NCI-H1694 treated with DMSO at 0.1 percent for 48 hours (cell line): ENCODE measurements at places on chromosomes 11 and 22.
A peak's percentile ranks its signal among the peaks of the same experiment; 100 is the strongest.

GRCh38 chr11:72908032-72908676 lies 93.9 kb downstream of the ATG16L2 start:
- no peak for DNase-seq

DNA sequence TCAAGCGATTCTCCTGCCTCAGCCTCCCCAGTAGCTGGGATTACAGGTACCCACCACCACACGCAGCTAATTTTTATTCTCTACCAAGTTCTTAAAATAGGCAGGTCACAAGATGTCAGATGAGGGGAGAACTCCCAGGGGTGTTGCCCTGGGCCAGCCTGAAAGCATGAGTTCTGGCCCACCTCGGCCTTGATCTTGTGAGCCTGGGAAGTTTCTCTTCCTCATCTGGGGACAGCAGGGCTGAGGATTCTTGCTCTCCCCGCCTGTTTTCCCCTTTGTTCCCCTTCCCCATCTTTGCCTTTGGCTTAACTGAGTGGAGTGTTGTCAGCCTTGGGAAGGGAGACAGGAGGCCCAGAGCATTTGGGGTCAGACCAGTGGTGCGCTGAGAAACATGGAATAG lies 3.5 kb downstream of the PDXP start:
- no peak for DNase-seq

GRCh38 chr11:68454767-68455166 lies 5.8 kb upstream of the PPP6R3 start:
- no peak for DNase-seq

GRCh38 chr11:76495019-76495418 lies 50.2 kb downstream of the EMSY start:
- DNase-seq, result no peak

GRCh38 chr11:130166457-130166784 lies 6.8 kb downstream of the ST14 start:
- no peak for DNase-seq

GRCh38 chr11:108838792-108839105 lies 173.9 kb downstream of the DDX10 start:
- no peak for DNase-seq

DNA sequence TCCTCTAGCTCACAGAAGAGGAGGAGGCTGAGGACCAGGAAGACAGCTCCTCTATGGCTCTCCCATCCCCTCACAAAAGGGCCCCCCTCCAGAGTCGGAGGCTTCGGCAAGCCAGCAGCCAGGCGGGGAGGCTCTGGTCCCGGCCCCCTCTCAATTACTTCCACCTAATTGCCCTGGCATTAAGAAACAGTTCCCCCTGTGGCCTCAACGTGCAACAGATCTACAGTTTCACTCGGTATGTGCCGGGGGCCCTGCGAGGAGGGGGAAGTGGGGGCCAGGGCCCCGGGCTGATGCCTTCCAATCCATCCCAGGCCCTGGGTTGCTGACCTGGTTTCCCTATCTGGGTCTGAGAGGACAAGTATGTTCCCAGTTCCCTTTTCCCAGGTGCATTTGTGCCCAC lies 7.9 kb downstream of the FOXR1 start:
- DNase-seq, result no peak

DNA sequence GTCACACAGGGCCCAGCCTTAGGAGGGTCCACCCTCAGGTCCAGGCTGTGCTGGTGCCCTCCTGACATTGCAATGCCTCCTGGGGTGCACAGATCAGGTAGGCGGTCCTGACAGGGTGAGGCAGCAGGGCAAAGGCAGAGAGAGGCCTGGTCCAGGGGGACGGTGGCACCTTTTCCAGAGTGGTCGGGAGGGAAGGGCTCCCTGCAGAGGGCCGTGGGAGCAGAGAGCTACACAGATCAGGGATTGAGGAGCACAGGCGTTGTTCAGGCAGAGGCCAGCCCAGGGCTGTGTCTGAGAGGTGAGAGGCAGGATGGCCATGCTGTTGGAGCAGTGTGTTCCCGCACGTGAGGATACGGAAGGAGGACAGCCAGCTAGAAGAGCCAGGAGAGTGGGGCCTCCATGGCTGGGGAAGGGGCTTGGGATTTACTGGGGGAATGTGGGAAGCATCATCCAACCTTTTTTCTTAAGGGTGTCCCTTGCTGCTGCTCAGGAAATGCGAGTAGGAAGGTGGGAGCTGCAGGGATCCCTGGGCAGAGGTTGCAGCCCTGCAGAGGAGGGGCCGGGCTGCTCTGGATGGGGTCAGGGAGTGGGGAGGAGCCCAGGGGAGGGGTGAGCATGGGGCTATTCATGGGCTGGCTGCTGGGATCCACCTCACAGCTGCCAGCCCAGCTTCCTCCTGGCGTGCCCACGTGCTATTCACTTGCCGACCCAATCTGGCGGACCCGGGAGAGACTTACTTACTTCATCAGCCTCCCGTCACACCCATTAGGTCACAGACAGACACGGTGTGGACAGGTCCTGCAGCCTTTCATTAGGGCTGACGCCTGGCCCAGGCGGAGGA lies 1516.4 kb downstream of the TBC1D22A start:
- peak; percentile 60 for DNase-seq

DNA sequence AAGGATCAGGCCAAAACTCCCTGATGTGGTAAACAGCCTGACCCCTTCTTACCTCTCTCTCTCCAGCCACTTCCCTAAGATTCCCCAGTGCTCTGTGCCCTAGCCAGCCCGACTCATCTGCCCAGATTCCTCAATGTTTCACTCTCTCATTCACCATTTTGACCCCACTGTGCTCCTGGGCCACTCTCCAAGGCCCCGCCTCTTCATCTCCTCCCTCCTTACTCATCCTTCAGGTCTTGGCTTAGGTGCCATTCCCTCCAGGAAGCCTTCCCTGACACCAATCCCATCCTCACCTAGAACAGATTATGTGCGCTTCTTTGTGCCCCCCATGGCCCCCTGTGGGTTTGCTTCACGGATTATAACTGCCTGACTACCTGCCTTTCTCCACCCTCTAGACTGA lies 13.2 kb downstream of the SLC43A3 start:
- no peak for DNase-seq

DNA sequence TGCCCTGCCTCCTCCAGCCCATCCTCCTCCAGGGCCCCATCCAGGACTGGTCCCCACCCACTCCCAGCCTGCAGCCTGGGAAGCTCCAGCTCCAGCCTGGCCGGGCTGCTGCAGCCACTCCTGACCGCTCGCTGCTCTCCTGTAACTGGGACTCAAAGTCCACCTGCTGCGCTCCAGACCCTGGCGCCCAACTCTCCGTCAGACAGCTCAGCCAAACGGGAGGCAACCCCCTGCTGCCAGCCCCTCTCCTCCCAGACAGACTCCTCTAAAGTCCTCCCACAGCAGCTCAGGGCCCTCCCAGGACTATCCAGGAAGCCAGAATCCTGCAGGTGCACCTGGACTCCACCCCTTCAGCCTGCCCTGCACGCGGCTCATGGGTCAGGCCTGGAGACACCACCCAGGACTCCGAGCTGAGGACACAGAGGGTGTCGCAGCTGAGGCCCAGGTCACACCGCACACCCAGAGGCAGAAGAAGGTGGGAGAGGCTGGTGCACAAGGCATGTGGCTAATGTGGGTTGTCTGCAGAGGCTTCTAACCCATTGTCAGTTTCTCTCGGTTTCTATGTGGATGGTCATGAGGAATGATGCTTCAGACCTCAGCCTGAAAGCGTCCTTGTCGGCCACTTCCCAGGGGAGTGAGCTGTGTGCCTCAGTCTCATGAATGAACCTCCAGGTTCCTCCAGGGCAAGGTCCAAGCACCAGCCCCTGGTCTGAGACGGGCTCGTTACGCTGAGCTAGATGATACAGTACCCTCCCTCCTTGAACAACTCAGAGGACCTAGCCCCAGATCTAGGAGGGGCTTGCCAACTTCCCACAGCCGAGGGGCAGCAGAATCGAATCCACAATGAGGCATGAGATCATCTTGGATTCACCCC lies 1514.8 kb downstream of the TBC1D22A start:
- DNase-seq, result no peak

DNA sequence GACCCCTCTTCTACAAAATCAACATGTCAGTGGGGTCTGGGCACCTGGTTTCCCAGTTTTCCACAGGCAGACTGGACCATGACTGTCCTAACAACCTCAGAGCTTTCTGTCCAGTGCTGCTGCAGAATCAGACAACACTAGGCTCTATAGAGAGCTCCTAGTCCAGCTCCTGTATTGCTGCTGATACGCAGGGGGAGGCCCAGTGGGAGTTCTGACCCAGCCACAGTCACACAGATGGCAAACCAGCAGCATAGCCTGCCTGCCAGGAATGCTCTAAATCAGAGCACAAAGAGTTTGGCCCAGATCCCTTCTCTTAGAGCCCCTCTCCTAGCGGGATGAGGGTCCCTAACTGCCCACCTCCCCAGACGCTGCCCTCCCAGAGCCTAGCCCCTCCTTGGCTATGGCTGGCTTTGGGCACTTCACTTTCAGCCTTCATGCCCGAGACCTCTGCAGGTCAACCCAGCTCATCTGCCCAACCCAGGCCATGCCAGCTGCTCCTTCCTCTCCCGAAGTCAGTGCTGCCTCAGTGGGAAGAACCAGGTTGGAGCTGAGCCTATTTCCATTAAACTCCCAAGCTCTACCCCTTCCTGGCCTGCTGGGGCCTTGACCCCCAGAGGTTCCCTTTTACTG lies 15.8 kb upstream of the SLCO2B1 start:
- DNase-seq, result no peak

GRCh38 chr11:20008871-20009644 lies 151.2 kb downstream of the DBX1 start:
- DNase-seq, result no peak

GRCh38 chr22:50204571-50204970 lies 3.8 kb downstream of the SELENOO start:
- DNase-seq, result no peak

- no peak for DNase-seq
These were observed 14.2 kb downstream of the TMEM121B start for GRCh38 chr22:17106785-17107546.

DNA sequence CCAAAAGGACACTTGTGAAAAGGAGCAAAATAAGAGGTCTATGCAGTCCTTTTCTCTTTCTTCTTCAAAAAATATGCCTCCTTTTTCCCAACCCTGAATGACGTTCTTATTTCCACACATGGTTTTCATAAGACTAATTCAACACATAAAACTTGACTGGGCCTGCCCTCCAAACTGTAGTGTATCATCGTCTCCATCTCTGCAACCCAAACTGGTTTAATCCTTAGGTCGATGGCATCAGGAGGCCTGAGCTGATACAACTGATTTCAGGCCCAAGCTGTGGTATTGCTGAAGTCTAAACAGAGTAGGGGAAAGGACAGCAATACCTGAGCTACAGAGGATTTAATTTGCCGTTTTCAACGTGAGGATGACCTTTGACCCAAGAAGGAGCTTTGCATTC lies 130.0 kb upstream of the MTNR1B start:
- DNase-seq, result no peak

- no peak for DNase-seq
These were observed 17.9 kb downstream of the PAX6 start for GRCh38 chr11:31793264-31793663.

DNA sequence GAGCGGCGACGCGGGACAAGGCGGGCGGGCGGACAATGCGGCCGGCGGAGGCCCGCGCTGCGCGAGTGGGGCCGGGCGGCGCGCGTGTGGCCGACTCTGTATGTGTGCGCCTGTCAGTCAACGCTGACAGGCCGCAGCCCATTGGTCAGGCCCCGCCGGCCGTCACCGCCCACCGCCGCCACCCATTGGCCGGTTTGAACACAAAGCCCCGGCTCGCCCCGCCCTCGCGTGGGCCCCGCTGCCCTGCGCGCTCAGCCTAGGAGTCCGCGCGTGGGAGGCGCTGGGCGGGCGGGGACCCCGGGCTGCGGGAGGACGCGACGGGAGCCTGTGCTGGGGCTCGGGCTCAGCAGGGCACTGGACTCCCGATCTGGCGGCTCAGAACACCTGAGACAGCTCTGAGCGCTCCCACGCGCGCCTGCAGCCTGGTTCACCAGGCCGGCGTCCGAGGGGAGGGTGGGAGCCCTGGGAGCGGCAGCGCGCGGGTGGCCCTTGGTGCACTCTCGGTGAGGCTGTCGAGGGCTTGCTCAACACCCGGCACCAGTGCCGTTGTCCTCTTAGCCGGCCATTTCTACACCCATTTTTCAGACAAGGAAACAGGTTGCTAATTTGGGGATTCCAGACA lies at the start of gene SUN2:
TSS of gene SUN2 (minus strand) at position 88 of the 622 bp plus-strand sequence. CDS start 3,370 bp downstream, outside the sequence.
- peak; percentile 19 for DNase-seq

GRCh38 chr11:128802358-128802981 lies 64.6 kb downstream of the KCNJ1 start:
- DNase-seq, result no peak

GRCh38 chr22:45608763-45609180 lies 62.9 kb upstream of the ATXN10 start:
- no peak for DNase-seq

DNA sequence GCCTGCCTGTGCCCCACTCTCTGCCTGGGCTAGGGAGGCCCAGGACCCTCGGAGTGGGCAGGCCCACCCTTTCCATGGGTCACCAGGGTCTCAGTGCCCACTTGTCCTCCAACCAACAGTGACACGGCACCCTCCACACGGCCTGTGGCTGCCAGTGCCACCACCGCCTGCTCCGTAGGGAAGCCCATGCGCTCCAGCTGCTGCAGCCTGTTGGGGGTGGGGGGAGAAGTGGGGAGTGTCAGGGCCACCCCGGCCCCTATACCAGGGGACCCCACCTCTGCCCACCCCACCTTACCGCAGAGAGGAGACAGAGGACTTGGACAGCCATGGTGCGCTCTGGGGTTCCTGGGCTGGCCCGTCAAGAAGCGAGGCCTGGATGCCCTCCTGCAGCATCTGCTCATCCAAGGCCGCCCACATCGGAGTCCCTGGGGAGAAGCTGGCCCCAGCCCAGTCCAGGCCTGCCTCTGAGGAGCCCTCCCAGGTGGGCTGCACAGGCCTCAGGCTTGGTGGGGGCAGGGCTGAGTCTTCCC lies 7.7 kb downstream of the RHBDD3 start:
- no peak for DNase-seq

GRCh38 chr11:79940974-79941735 lies 500.3 kb upstream of the TENM4 start:
- no peak for DNase-seq

DNA sequence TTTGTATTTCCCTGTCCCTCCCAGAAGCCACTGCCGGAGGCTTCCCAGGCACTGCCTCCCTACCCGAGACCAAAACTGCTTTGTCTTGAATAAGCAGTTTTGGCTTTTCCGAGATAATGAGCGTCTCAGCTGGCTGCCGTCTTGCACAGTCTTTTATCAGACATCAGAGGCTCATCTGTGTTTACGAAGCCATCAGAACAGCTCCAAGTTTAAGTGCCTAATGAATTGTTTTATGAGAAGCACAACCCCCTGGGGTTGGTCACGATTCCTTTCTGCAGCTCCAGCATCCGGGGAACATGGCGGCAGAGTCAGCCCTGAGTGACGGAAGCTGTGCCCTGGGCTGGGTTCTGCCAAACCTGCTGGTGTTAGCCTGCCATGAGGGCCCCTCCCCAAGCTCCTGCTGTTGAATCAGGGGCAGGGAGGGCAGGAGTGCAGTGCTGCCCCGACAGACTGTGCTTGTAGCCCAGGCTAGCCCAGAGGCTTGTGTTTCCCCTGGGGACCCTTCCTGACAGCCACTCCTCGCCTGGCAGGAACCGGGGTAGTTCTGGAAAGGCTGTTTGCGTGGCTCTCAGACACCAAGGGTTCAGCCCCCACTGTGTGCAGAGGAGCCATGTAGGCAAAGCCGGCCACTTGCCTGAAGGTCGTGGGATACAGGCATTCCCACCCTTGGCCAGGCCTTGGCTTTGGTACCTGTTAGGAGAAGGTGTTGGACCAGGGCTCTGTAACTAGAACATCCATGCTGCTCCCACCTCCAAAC lies 96.1 kb downstream of the MORC2 start:
- no peak for DNase-seq
